Ureter (tissue), 1 donor: ENCODE measurements at places on chromosomes 7 and 10. TPM values are rescaled to one million over a fixed set of nuclear protein-coding genes. Genes with fewer than 3 reads are reported as not detected.

MRLN gene
- not detected for total RNA-seq

LGI1 gene
- 1.1 TPM for total RNA-seq

CD36 gene
- total RNA-seq: 25.7 TPM

CAPZA2 gene
- total RNA-seq: 208 TPM

GNAT3 gene
- total RNA-seq: not detected

LRRN3 gene
- 1.2 TPM for total RNA-seq

DNA sequence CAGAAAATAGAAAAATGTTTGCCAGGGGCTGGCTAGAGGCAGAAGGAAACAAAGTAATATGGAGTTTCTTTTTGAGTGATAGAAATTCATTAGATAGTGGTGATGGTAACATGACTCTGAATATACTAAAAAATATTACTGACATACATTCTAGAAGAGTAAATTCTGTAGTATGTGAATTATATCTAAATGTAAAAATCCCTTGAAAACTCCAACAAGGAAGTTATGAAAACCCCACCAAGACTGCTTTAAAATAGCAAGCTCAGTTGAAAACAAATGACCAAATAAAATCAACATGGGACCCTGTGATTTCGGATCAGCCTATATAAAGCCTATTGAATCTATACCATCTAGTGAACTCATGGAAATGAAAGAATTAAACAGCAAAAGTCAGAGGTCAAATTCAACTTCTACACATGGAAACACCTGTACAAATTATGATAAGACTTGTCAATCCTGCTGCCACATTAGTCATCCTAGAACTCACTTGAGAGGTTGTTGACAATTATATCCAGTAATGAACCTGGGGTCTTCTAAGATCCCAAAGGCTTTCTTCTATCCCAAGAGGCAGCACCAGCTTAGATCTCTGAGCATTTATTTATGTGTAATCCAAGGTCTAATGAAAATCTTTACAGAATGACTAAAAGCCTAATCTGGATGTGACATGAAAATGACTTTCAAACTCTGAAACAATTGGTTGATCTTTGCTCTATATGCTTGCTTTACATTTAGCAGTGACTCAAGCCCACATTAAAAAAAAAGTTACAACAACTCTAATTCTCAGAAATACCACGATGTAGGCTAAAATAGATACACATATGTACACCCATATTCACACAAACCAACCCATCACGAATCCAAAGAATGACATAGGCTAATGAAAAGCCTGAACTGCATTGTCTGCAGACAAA lies 59.3 kb downstream of the OSBPL3 start:
- DNase-seq: no peak

DNA sequence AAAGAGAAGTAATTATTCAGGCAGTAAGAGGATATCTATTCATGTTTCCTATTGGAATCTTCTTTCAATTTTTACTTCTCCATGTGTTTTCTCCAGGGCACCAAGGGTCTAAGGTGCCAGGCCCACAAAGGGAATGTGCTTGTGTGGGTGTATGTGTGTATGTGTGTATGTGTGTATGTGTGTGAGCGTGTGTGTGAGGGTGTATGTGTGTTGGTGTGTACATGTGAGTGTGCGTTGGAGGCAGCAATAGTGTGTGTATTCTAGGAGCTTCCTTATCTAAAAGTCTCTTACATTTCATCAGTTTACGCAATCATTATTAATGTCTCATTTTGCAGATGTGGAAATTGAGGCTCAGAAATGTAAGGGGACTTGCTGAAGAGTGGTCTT lies 28.3 kb downstream of the RAMP3 start:
- no peak for DNase-seq

DNA sequence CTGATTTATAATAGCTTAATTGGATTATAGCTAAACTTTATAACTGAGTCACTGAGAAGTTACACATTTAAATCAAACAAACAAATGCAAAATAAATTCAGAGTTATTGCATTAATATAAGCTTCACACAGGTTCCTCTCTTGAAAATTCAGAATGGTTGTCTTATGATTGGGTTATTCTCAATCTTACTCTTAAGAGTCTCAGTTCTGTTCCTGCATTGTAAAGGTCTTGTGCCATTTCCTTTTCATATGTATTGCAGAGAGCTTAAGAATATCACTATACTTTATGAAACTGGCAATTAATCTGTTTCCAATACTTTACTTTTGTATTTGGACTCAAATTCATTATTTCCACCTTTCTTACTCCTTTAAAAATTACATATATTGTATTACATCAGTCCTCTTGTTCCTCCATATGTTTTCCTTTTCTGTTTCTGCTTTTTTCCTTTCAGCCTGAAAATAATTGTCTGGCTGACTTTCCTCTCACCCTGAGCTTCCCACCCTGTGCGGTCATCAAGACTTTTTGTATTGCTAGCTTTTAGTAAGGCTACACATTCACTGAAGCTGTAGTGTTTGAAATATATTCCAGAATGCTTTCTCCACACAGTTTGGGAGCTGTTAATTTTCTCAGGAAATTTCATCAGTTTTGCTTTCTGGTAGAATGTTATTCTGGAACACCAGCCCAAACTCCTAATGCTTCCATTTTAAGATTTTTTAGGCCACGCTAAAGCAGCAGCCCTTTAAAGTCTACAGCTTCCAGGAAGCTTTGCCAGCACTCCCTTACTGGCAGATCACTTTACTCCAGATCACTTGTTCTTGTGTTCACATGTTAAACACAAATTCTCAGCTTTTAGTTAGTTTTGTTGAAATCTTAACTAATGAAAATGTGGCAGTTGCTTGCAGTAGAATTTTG lies 139.4 kb downstream of the KCND2 start:
- no peak for DNase-seq

DNA sequence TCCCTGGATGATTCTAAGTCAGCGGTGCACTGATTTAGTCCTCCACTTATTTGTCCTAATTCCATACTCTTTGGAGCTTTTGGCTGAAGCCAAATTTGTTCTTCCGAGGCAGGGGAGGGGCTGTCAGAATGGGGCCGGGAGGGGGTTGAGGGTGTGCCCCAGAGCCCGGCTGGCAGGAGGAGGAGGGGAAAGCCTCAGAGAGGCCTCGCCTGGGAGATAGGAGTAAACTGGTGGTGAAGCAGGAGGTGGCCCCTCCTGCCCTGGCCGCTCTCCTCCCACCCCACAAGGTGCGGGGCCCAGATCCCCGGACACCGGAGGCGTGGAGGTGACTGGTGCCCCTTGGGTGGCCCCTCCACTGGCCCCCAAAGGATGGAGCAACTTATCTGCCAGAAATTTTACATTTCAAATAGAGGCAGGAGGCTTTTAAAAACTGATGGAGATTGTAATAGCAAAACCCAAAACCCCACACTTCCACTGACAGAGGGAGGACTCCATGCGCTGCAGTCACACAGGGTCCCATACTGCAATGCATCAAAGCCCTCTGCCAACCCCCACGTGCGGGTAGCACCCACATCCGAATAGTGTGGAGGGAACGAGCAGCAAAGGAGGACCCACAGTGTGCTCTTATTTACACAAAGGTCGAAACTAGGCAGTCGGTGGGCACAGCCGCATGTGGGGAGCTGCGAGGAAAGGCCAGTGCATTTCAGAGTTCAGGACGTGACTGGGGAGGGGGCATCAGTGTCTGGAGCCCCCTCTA lies 61.9 kb downstream of the CAMK2B start:
- DNase-seq: no peak

- DNase-seq: no peak
Observed at GRCh38 chr10:95243318-95243617, 47.5 kb downstream of the PDLIM1 start.

GRCh38 chr10:120755771-120756170 lies 95.4 kb upstream of the WDR11 start:
- no peak for DNase-seq

DNA sequence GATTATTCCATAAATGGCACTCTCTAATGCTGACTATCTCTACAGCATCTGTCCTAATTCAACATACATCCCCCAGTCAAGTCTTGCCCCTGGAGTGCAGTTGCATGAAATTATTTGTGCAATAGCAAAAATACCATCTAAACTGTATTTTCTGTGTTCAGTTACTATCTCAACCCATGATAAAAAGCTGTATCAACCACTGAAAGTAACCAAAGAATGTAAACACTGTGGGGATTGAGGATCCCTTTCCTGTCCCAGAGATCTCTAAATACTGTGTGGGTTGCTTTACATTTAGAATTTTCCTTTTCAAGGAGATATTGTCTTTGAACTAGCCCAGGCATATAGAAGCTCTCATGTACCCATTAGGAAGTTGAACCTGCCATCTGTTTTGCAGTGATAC lies 23.9 kb upstream of the DGKI start:
- DNase-seq: no peak

DNA sequence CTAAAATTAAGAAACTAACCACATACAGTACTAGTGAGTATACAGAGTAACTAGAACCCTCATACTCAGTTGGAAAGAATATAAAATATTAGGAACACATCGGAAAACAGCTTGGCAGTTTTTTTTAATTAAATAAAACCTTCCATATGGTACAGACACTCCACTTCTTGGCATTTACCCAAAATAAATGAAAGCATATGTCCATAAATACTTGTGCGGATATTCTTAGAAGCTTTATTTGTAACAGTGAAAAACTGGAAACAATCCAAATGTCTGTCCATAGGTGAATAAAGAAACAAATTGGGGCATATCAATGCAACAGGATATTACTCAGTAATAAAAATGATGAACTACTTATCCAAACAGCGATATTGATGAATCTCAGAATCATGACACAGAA lies 410.0 kb downstream of the HTR7 start:
- no peak for DNase-seq

DNA sequence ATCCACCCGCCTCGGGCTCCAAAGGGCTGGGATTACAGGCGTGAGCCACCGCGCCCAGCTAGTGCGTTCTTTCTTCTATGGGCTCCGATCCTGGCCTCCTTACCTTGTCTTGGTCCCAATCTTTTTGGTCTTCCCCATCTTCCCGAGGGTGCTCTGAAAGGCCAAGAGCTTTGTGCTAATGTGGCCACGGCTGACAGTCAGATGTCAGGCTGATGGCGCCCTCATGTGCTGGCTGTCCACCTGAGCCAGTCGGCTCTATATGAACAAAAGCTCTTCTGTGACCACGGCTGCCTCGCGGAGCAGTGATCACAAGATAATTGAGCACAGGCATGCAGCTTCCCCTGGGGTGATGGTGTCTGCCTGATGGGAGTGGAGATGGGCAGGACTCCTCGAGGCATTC lies 11.0 kb upstream of the AHCYL2 start:
- no peak for DNase-seq

DNA sequence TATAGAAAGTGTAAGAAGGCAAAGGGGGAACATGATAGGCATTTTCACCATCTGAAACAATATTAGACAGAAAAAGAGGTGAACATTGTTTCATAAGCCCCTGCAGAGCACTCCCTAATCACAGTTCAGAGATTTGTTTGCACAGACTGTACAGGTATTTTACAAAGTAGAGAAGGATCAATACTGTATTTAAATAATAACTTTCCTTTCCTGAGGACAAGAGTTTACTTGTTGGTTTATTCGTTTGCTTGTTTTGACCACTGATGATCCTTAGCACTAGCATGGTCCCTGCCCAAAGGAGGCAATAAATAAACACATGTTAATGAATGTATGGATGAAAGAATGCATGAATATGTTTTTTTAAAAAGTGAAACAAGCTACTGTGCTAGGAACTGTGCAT lies 690.1 kb upstream of the COBL start:
- no peak for DNase-seq

GRCh38 chr7:11345621-11346020 lies 371.9 kb downstream of the PHF14 start:
- no peak for DNase-seq

- no peak for DNase-seq
Observed at GRCh38 chr7:13953368-13953767, 36.1 kb downstream of the ETV1 start.

DNA sequence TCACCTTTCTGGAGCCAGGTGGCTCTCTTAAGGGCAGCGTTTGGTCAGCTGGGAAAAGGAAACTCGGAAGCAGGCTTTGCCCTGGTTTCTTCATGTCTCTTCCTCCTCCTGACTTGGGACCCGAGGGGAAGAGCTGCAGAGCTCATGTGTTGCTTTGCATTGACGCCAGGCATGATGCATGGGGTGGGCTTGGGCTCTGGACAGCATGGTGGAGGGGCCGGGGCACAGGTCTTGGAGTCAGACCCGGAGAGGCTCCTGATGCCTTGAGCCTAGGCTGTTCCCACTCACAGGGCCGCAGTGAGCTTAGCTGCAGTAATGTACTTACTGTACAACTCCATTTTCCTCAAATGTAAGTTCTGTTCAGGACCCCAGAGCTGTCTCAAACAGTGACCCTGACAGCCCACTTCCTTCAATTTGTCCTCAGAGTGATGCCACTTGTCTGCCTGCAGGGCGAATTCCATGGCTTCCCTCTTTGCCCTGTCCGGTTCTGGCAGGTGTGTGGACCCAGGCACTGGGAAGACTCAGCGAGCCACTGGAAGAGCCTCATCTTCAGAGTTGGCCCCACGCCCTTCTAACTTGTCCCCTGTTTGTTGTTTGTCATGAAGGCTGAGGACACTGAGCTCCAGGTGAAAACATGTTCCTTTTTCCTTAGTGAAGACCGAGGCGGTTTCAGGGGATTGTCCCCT lies 50.2 kb downstream of the ZNF467 start:
- peak; percentile 36 for DNase-seq

DNA sequence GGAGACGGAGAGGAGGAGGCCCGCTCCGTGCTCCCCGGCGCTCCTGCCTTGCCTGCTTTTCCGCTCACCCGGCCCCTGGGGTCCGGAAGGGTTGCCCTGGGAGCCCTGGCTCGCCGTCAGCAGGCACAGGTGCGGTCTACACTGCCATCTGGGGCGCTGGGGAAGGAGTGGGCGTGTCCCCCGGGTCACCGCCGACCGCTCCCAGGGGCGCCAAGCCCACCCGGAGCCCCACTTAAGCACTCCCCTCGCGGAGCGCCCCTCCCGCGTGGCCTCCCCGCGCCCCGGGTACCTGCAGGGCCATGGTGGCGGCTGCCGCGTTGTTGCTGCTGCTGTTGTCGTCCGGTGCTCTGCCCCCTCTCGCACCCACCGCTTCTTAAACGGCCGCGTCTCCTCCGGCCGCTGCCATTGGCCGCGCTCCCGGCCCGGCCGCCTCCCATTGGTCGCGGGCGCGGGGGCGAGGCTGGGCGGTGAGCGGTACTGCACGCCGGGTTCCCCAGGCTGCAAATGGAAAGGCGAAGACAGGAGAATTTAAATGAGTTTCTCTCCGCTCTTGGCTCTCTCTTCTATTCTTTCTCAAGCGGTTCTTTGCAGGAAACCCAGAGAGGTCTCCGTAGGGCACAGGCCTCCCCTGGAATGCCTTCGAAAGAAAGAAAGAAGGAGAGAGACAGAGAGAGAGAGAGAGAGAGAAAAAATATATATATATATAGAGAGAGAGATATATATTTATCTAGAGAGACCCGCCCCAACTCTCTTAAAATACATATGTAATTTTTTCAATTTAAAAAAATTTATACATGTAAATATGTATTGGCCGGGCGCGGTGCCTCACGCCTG lies at the start of gene ACBD7:
Gene ACBD7 (minus strand): TSS at position 349 of the 834 bp plus-strand sequence. CDS start 48 bp downstream, at position 301.
- peak; percentile 67 for DNase-seq

GRCh38 chr7:140607441-140607989 lies 33.1 kb downstream of the DENND2A start:
- DNase-seq: peak; percentile 58

GRCh38 chr10:17231788-17232187 lies 3.7 kb downstream of the VIM start:
- no peak for DNase-seq

GRCh38 chr7:147516391-147516790 lies 1074.2 kb upstream of the C7orf33 start:
- DNase-seq: no peak
